Stimulated activated memory B cell treated with anti-CD40 and anti-IgM and Interleukin-4, amounts not matched to agents 10 μg/mL and 1 μg/mL and 100 μg/mL, for 72 hours (primary cell): ENCODE measurements at places on chromosomes 3 and 15.

DNA sequence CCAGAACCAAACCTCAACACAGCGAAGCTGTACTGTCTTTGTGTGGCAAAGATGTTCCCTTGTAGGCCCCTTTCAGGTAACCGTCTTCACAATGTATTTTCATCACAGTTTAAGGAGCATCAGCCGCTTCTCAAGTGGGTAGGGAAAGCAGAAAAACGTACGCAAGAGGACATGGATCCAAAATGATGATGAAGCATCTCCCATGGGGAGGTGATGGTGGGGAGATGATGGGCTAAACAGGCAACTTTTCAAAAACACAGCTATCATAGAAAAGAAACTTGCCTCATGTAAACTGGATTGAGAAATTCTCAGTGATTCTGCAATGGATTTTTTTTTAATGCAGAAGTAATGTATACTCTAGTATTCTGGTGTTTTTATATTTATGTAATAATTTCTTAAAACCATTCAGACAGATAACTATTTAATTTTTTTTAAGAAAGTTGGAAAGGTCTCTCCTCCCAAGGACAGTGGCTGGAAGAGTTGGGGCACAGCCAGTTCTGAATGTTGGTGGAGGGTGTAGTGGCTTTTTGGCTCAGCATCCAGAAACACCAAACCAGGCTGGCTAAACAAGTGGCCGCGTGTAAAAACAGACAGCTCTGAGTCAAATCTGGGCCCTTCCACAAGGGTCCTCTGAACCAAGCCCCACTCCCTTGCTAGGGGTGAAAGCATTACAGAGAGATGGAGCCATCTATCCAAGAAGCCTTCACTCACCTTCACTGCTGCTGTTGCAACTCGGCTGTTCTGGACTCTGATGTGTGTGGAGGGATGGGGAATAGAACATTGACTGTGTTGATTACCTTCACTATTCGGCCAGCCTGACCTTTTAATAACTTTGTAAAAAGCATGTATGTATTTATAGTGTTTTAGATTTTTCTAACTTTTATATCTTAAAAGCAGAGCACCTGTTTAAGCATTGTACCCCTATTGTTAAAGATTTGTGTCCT, 60.0 kb downstream of the AAGAB start:
- no peak for ATAC-seq

- ATAC-seq = no peak
Measured at GRCh38 chr3:20015525-20015924, 3.5 kb upstream of the PP2D1 start.

DNA sequence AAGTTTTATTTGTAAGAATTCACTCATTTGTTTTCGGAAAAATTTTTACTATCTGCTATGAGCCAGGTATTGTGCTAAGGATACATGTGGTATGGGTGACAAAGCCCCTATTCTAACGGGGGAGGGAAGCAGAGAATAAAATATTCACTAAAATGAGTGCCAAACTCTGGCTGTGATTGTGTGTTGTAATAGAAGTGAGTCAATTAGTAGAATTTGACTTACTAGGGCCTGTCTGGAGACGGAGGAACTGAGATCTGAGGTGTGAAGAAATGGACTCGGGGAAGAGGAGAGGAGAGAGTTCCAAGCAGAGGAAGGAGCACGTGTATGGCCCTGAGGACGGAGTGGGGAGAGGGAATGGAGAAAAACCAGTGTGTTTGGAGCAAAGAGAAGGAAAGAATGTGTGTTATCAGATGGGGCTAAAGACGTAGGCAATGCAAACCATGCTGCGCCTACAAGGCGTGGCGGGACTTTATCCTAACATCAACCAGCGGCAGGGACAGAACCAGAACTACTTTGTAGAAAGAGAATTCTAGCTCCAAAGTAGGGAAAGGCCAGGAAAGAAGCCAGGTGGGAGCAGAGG, 89.1 kb downstream of the OSBPL10 start:
- ATAC-seq = no peak

GRCh38 chr3:64122476-64122875, 99.2 kb upstream of the PSMD6 start:
- ATAC-seq = no peak

- ATAC-seq = no peak
Measured at GRCh38 chr3:143849854-143850549, 1.7 kb upstream of the SLC9A9 start.

GRCh38 chr3:184228376-184229137, 828 bp upstream of the VWA5B2 start:
- no peak for ATAC-seq

GRCh38 chr15:98996169-98996568, 11.4 kb downstream of the PGPEP1L start:
- no peak for ATAC-seq
